ENCODE measurements at places on chromosomes 6 and 20. TPM values are rescaled to one million over a fixed set of nuclear protein-coding genes. Genes with fewer than 3 reads are reported as not detected.

Gene CAGE1
- total RNA-seq = not detected

Gene MATN4
- total RNA-seq = not detected

Gene SMIM13
- 6.0 TPM for total RNA-seq

Gene SPATS1
- not detected for total RNA-seq
